ENCODE measurements at places on chromosomes 7 and 10.

GRCh38 chr7:149868623-149869290 is 5.0 kb upstream of the ATP6V0E2 start:
- DNase-seq = no peak

DNA sequence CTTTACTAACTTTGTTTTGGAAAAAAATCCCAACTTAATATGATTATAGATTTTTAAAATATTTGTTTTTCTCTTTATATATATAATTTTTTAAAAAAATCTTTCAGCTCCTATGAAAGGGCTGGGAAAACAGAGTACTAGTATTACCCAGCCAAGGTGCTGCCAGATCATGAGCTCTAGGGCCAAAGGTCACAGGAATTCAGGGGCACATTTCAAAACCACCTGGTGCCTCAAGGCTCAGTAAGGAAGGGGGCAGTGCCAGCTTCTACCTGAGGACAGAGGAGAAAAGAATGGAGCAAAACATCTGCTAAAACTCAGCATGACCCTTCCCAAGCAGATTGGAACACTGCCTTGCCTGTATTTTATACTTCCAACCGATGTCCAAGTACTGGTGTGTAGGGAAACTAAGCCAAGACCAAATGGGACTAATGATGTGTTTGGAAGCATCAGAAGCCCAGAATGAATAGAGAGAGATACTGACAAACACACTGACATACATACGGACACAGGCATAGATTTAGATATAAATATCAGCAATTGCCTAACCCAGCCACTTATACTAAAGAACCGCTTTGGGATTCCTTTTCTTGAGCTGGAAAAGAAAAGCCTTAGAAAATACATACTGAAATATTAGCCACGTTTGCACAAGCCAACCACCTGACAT is 667.3 kb downstream of the PARD3 start:
- no peak for DNase-seq

DNA sequence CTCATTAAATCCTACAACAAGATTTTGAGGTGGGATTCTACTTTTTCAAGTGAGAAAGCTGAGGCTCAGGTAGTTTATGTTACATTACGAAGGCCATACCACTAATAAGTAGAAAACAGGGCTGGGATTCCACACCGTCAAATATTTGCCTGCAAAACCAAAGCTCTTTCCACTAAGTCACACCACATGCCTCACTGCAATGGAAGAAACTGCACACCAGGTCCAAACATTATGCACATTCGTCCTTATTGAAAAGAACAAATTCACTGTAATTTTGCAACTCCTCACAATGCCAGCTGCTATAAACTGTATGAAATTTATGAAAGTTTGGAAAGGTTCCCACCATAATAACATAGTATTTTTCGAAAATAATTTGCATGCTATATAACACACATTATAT is 66.5 kb downstream of the DGKB start:
- DNase-seq = no peak

GRCh38 chr7:148717266-148717793 is 18.6 kb downstream of the CUL1 start:
- DNase-seq = no peak

DNA sequence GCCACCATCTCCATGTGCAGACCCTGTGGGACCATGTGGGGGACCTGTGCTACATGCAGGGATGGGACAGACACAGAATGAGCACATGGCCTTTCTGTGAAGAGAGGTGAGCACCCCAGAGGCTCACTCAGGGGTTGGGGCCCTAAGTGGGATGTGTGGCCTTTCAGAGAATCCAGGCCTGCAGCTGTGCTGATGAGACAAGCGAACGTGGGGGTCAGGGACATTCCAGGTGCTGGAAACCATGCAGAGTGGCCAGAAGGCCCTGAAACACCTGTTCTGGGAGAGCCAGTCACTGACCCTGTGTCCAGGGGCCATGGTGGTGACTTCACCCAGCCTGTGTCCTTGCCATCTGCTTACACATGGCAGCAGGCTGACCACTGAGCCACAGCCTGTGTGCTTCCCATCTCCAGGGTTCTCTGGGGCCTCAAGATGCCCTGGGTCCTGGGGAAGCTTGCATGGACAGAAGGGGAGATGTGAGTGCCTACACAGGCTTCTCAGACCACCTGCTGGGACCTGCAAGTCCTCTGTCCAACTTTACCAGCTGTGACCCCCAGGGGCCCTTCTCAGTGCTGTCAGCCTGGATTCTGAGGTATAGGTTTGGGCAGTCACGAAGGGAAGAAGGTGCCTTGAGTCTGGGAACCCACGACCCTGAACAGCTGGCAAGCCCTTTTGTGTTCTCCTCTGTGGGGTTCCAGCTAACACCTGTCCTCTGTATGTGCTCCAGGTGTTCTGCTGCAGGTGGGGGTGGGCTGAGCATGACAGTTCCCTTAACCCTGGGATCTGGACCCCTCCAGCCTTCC is 17.6 kb downstream of the RAMP3 start:
- DNase-seq = no peak

All from Panc1 (cell line).